Skin of body (tissue), 3 donors: ENCODE measurements at places on chromosomes 13 and 19. TPM values are rescaled to one million over a fixed set of nuclear protein-coding genes. Genes with fewer than 3 reads are reported as not detected.

The PODNL1 gene
- 0.20 TPM for total RNA-seq

The ACOD1 gene
- total RNA-seq, result not detected

DNA sequence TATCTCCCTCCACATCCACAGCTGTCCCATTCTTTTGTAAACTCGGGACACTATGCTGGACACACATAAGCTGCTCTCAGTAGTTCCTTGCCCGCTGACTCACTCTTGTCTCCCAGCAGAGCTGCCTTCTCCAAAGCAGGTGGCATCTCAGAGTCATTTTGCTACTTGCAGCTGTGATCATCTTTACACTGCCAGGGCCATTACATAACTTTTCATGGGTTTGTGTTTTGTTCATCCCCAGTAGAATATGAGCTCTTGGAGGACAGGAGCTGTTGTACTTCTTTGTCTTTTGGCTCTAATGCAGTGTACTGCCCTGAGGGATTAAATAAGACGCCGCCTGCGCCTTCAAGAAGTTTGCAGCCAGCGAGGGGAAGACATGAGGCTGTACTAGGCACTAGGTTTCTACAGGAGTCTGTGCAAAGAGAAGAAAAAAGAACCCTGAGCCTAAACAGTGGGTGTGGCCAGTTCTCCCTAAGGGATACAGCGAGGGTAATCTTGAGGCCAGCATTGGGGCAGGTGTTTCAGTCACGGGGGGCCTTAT is 40.8 kb upstream of the GPR183 start:
- no peak for DNase-seq

DNA sequence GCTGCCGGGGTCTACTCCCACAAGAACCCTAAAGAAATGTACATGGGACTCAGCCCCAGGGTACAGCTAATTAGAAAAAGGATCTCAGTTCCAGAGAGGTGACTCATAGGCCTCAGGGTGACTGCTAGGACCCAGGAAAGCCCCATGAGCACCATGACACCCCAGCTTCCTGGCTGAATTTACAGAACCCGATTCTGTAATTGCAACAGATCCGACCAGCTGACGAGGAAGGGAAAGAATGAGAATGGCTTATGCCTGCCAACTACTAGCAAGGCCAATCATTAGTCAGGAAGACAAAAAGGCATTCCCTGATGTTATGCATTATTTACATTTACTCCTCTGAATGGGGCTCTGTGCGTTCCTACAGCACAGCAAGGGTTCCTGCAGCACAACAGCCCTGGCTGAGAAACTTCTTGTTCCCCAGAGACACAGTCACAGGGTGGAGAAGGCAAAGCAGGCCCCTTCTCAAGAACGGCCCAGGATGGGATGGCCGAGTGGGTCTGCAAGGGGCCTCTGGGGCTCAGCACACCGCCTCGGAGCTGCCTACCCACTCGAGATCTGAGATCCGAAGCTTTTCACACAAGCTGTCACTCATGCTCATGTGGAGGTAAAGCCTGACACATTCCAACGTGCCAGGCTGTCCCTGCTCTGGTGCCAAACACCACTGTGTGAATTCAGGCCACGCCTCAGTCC is 27.2 kb downstream of the PBX4 start:
- peak; percentile 96 for DNase-seq

GRCh38 chr19:28727480-28728159 is 485.3 kb downstream of the UQCRFS1 start:
- DNase-seq, result no peak
